Natural killer cell treated with Interleukin-12 subunit alpha and Interleukin-12 subunit beta and Interleukin-15 and Interleukin-18, amount 100 ng/mL, for 72 hours (primary cell): ENCODE measurements at places on chromosomes 16 and 17. TPM values are rescaled to one million over a fixed set of nuclear protein-coding genes. Genes with fewer than 3 reads are reported as not detected.

Gene SDR42E2
- total RNA-seq: 0.22 TPM

Gene SEBOX
- total RNA-seq: not detected

Gene USP36
- total RNA-seq: 154 TPM

Gene GGT6
- total RNA-seq: not detected
